ENCODE measurements at places on chromosomes 6 and 20.

- no peak for DNase-seq
Measured at GRCh38 chr20:49859807-49860206, 47.2 kb downstream of the SLC9A8 start.

- no peak for DNase-seq
Measured at GRCh38 chr6:47264775-47265184, 44.9 kb downstream of the TNFRSF21 start.

GRCh38 chr6:166656230-166657151 is 29.4 kb upstream of the RPS6KA2 start:
- peak; percentile 22 for DNase-seq

DNA sequence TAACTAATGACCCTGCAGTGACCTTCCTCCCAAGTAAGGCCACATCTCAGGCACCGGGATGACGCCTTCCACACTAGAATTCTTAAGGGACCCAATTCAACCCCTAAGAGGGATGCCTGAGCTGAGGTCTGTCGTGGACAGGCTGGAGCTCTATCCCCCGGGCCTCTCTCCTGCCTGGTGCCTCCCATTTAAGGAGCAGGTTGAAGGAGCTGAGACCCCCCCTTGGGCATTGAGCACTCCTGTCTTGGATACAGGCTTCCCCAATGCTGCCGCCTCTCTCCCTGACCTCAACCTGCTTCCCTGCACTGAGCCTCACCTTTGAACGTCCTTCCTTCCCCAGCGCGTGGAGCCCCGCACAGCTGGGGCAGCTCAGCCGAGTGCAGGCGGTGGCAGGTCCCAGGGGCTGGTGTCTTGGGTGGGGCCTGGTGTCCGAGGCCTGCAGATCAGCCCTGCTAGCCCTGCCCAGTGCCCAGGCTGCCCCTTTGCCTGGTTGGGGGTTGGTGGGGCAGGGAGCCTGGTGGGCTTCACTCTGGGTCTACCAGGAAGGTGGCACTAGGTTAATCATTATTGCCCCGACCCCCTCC is 19.9 kb upstream of the BHLHE23 start:
- DNase-seq = no peak

- no peak for DNase-seq
Measured at GRCh38 chr6:111990214-111990613, 63.7 kb upstream of the CCN6 start.

- DNase-seq = no peak
Measured at GRCh38 chr20:6835609-6836008, 68.1 kb downstream of the BMP2 start.

GRCh38 chr6:73519926-73520687 is 725 bp downstream of the EEF1A1 start:
- DNase-seq = peak; percentile 84

DNA sequence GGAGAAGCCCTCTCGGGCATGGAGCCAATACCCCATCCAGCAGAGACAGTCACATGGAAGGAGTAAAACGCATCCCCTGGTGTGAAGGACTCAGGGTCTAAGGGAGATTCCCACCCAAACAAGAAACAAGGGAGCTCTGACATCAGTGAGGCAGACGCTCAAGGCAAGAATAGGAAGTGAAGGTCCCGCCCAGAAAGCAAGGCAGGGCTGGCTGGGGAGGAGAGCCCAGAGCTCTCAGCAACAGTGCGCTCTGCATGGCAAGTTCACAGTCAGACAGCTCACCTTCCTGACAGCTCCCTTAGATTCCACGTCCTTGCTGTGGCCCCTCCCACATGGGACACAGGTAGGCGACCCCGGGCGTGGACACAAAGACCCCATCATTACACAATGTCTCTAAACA is 85.6 kb downstream of the TTLL2 start:
- DNase-seq = no peak

GRCh38 chr6:42131531-42131930 is 10.9 kb downstream of the C6orf132 start:
- peak; percentile 51 for DNase-seq

GRCh38 chr20:63490416-63490815 is 8.5 kb downstream of the EEF1A2 start:
- no peak for DNase-seq

- no peak for DNase-seq
Measured at GRCh38 chr6:36817847-36818246, 21.4 kb downstream of the CPNE5 start.

DNA sequence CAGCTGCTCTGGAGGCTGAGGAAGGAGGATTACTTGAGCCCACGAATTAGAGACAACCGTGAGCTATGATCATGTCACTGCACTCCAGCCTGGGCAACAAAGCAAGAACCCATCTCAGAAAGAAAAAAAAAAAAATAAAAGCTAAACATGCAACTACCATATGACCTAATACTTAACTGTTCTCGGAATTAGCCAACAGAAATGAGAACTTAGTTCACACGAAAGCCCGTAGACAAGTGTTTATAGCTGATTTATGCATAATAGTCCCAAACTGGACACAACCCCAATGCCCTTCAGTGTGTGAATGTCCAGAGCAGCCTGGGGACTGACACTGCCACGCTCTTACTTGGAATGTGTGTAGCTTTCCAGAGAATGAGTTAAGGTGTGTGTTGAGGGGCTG is 211.5 kb upstream of the PROKR2 start:
- no peak for DNase-seq

- peak; percentile 59 for DNase-seq
Measured at GRCh38 chr6:78598966-78599365, 268.4 kb upstream of the IRAK1BP1 start.

DNA sequence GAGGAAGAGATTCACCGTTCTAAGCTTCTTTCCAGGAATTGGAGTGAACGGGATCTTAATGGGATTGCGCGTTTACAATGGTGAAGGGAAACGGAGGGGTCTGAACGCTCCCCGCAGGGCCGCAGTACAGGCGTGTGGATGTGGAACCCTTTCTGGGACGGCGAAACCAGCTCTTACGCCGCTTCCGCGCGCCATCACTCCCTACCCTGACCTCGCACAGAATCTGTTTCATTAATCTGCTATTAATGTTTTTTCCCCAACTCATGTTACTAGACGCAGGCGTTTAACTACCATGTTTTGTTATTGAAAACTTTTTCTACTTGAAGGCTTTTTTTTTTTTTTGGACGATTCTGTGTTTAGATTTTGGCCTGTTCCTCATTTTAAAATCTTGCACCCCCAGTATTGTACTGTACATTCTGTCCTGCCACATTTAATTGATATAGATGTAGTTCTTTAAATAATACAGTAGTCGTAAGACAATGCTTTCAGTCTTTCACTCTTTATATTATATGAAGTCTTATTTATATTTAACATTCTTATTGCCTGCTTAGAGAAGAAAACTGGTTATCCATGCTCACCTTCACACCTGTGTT is 696 bp upstream of the SUPT3H start:
- DNase-seq = peak; percentile 71

DNA sequence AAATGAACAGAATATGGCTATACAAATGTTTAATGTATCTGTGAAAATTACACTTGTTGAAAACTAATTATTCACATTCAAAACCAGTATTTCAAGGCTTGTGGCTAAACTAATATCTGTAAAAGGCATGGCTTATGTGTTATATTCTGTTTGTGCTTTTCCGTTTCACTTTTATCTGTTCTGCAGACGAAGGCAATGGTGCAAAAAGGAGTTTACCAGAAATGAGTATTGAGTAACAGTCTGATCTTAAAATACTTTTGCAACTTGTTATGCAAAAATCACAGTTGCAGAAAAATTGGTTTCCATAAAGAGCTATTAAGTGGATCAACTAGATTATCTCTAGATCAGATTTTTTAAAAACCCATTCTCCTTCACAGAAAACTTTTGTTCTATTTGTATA is 9.4 kb upstream of the STX11 start:
- no peak for DNase-seq

DNA sequence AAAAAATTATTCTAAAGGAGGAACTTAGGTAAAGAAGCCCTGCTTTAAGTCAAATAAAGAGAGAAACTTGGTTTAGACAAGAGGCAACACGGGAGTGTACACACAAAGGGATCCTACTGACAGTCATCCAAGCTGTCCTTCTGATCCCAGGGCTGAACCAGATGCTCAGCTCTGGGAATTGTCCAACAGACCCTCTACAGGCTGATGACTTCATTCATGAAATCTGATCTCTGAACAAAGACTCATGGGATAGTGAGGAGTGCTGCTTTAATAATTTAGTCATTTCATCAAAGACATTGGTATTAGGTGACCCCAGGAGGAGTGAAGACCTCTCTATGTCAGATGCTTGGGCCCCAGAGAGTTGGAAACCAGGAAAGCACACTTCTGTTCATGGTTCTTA is 65.6 kb upstream of the ARMH2 start:
- peak; percentile 6 for DNase-seq

Measured in adipocyte (in vitro differentiated cells).